ENCODE measurements at places on chromosomes 16 and 17.

DNA sequence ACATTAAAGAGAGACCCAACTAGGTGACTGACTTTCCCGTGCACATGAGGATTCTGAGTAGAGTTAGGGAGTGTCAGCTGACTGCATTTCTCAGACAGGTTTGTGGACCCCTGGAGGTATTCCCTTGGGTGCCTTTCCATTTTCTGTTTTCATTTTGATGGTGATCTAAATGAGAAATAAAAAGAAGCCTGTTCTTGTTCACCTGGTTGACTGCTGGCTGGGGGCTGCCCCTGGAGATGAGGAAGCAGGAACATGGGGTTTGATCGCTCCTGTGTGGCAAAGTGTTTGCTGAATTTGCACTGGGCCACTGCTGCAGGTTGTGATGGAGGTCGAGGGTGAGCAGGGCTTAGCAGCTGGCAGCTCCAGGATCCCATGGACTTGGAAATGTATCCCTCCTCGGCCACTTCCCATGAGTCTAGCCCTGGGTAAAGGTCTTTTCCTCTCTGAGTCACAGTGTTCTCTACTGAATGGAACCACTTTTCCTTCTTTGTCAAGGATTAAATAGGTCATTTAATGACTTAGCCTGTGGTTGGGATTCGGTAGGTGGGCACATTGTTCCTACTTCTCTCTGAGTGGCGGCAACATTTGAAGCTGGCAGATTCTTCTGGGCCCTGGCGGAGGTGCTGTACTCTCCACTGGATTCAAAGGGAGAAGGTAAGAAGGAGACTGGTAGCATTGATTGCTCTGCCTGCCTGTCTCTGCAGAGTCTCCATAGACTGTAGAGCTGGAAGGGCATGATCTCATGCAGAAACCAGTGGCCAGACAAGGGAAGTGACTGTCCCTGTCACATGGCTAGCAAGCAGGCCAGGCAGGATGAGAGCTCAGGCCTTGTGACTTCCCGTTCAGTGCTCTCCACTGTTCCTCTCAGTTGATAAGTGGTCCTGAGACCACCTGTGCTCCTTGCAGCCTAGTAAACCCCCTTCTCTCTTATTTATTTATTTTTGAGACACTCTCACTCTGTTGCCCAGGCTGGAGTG is 17.9 kb downstream of the SNX29 start:
- peak; percentile 27 for DNase-seq

DNA sequence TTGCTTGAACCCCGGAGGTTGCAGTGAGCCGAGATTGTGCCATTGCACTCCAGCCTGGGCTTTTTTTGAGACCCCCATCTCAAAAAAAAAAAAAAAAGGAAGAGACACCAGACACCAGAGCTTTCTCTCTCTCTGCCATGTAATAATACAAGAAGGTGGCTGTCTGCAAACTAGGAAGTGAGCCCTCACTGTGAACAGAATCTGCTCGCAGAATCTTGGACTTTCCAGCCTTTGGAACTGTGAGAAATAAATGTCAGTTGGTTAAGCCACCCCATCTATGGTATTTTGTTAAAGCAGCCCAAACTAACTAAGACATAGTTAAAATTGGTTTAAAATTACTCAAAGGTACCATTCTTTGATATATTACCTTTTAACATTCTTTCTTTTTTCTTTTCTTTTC is 10.1 kb upstream of the STX1B start:
- DNase-seq = no peak

DNA sequence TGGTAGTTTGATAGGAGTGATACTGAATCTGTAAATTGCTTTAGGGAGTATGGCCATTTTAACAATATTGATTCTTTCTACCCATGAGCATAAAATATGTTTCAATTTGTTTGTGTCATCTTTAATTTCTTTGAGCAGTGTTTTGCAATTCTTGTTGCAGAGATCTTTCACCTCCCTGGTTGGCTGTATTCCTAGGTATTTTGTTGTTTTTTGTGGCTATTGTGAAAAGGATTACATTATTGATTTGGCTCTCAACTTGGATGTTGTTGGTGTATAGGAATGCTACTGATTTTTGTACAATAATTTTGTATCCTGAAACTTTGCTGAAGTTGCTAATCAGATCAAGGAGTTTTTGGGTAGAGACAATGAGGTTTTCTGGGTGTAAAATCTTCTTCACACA is 3.2 kb downstream of the KRTAP9-9 start:
- no peak for DNase-seq

DNA sequence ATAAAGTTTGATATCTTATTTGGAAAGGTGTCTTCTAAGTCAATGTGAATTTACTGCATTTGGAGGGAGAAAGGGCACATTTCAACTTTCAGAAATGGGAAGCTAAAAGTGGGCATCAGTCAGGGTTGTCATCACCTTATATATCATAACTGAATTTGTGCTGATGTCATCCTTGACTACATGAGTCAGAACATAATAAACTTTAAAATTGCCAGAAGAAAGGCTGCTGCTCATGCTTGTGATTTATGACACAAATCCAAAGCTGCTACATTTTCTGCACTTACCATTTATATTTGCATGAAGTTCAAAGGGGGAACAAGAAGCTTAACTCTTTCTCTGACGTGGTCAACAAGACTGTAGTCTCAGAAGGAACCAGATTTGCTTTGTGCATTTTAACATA is 196.6 kb downstream of the UTP18 start:
- no peak for DNase-seq

GRCh38 chr17:4956493-4957061 is 5.7 kb downstream of the ENO3 start:
- DNase-seq = no peak

GRCh38 chr17:71467719-71468118 is 653.1 kb upstream of the SOX9 start:
- DNase-seq = no peak

GRCh38 chr17:47896672-47897490 is 845 bp downstream of the SP2 start:
- peak; percentile 43 for DNase-seq

GRCh38 chr16:17404941-17405689 is 65.6 kb downstream of the XYLT1 start:
- DNase-seq = peak; percentile 76

GRCh38 chr16:85553436-85554113 is 59.5 kb upstream of the GSE1 start:
- DNase-seq = peak; percentile 73

DNA sequence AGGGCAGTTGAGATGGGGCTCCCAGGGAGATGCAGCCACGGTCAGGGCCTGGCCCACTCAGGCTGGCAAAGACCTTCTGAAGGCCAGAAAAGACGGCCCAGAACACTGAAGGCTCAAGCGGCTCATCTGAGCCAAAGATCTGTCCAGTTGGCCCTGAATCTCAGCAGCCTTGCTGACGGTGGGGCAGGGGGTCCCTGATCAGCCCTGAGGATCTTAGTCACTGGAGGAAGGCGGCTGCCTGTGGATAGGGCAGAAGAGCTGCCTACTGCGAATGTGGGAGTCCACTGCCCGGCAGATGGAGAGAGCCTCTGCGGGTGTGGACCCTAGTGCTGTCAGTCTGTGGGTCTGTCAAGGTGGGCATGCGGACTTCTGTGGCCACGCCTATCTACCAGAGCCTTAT is 1738.2 kb downstream of the TP53TG3F start:
- no peak for DNase-seq

- DNase-seq = no peak
These were observed 93.4 kb downstream of the SSH2 start for GRCh38 chr17:29836643-29837042.

DNA sequence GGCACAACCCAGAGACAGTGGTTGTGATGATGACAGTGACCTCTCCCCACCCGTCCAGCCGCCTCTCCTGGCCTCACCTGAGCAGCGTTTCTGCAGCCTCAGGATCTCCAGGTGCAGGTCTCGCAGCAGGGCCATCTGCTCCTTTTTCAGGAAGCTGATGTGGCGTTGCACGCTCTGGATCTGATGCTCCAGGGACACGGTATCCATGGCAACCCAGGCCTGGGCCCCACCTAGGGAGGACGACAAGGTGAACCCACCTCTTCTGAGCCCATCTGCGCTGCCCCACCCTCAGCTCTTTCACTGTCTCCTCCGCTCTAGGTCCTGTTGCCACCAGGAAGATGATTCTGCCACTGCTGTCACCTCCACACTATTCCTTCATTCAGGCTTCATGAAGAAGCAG is 14.5 kb downstream of the CCDC92B start:
- no peak for DNase-seq

DNA sequence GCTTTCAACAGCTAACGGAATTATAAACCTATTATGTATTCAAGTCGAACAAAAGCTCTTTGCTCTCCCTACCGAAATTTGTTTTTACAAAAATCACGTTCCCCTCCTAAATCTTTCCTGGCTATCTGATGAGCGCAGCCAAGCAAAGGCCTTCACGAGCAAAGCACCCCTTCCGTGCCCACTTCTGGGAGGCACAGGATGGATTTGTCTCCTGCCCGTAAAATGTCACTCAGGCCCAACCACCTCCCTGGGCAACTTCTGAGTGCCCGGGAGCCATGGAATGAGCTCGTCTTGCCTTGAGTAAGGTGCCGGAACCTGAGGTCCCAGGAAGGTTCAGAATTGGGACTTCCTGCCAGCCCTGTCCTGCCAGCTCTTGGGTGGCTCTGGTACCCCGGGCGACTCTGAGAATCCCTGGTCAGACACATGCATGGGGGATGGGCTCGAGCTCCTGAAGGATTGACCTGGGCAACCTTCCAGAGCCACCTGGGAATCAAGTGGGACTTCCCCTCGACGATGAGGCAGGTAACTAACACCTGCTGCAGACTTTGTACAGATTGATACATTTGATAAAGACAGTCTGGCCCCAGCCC is 19.8 kb downstream of the SLC7A5 start:
- no peak for DNase-seq

- no peak for DNase-seq
These were observed at the start of gene PRSS27 for GRCh38 chr16:2720064-2720457. Gene PRSS27 (minus strand): TSS chr16:2720224. CDS start chr16:2720160, 64 bp downstream.

DNA sequence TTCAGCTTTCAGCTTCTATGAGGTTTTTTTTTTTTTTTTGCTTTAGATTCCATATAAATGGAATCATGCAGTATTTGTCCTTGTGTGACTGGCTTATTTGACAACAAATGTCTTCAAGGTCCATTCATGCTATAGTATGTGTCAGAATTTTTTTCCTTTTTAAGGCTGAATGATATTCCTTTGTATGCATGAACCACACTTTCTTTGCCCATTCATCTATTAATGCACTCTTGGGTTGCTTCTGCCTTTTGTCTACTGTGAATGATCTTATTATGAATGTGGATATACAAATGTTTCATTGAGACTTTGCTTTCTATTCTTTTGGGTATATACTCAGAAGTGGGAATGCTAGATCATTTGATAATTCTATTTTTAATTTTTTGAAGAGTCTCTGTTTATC is 27.0 kb upstream of the LRRC75A start:
- no peak for DNase-seq

- no peak for DNase-seq
These were observed 16.6 kb downstream of the DGKE start for GRCh38 chr17:56850591-56850990.

DNA sequence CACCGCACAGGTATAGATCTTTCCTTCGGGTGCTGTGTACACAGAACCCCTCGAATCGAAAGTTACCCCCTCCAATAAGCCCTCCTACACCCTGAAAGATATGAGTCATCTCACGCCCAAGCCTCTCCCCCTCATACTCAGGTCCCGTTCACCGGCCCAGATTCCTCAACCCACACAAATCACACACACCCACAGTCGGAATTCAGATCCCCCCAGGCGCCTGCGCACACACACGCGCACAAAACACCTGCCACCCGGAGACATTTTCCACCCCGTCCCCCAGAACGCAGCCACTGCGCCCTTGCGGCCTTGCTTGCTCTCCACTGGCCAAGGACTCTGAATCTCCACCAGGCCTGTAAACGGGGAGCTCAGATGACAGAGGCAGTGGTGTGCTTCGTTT is 4.9 kb downstream of the JPH3 start:
- no peak for DNase-seq

- peak; percentile 53 for DNase-seq
These were observed 651 bp upstream of the EIF1 start for GRCh38 chr17:41687828-41688640.

DNA sequence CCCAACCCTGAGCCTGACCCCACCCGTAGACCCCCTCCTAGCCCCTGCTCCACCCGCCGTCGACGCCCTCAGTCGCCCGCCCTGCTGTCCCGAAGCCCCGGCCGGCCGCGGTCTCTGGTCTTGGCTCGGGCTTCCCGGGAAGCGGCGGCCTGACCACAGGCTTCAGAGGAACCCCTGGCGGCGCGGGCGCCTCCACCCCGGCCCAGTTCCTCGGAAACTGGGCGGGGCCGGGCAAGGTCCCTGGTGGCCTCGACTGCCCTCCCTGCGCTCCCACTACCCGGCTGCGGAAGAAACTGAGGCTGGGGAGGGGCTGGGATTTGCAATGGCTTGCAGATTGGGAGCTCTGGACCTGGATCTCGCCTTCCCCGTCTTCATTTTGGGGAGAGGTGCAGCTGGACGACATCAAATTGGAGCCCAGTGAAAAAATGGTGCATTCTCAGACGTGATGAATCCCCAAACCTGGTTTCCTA is 692 bp upstream of the SOCS1 start:
- peak; percentile 54 for DNase-seq

GRCh38 chr16:19833581-19833980 is 51.1 kb downstream of the GPRC5B start:
- no peak for DNase-seq

DNA sequence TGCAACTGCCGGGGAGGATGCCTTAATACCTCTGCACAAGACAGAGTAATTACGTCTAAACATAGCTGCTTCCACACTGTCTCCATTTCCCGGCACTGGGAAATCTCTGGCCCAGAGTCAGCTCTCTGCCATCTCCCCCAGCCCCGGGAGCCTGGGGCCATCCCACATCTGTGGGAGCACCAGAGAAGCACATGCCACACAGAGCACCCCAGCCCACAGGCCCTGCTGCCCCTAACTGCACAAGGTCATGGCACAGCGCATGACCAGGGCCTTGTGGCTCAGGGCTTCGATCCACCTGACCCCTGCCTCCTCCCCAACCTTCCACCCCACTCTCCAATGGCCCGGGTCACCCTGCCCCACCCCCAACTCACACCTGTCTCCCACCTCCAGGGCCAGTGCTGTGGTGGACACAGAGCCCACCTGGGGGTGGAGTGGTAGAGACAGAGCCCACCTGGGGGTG is 36.6 kb upstream of the RBFOX3 start:
- DNase-seq = no peak

GRCh38 chr17:78368348-78368747 is 8.5 kb upstream of the SOCS3 start:
- DNase-seq = no peak

DNA sequence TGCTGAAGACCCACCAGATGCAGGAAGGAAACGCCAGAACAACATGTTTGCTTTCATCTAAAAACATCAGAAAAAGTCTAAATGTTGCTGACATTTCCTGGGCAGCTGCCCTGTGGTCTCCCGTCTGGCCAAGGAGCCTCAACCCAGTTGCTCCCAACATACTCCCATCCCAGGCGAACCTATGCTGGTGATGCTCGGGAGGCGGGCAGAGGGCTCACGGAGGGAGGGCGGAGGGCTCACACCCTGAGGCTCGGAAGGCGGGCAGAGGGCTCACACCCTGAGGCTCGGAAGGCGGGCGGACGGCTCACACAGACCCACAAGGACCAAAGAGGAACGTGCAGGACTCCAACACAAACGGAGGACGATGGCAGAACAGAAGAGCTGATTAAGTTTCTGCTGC is 135.4 kb downstream of the ANKRD11 start:
- DNase-seq = no peak

- no peak for DNase-seq
These were observed 174.2 kb downstream of the IRF8 start for GRCh38 chr16:86073103-86073625.

All from cardiac fibroblast (primary cell).